ENCODE measurements at places on chromosomes 2 and 18.

DNA sequence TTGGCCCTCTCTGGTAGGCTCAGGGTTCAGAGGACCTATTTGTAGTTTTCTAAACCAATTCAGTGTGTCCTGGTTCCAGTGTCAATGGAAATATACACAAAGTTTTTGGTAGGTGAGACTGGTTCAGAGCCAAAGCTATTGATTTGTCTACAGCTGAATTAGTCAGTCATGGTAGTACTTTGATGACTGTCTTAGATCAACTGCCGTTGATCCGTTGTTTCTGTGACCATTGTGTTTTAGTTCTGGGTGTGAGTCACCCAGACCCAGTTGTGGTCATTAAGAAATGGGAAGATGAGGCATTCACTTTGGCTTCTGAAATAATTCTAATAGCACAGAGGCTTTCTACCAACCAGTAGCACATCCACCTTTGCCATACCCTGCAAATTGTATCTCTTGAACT, 16.0 kb upstream of the RPE start:
- no peak for DNase-seq

DNA sequence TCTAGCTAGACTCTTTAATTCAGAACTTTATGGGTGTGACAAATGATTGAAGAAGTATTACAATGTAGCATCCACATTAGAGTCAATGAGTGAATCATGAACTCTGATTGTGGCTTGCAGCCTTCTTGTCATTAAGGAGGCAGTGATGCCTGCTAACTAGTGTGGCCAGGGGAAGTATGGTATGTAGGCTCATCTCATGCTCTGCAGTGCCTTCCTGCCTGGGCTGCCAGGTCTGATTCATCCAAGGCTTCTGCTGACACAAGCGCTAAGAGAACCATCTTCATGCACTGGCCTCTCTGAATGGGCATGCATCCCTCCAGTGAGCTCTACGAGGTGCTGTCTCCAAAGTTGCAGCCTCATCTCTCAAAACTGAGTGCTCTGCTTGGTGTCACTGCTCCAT, 144.3 kb downstream of the MTCL1 start:
- no peak for DNase-seq

GRCh38 chr2:230909841-230910545, 15.0 kb downstream of the GPR55 start:
- DNase-seq, result no peak

- DNase-seq, result no peak
Measured at GRCh38 chr2:12259493-12259892, 457.2 kb upstream of the TRIB2 start.

DNA sequence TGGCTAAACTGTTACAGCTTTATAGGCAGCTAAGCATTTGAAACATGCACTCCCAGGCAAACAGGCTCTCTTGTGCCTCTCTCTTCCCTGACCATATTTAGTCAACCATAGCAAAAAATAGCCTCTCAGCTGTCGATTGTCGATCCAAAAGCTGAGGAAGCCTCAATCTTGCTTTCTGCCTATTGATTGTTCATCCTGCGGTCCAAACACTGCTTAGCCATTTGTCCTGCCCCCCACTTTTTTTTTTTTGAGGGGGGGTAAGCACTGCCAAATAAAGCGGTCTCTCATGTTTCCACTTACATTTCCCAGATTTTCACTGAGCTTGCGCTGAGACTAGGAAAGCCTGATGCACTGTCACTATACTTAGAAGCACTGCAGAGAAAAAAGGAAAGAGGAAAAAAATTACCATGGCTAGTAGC, 90.8 kb downstream of the MIB1 start:
- no peak for DNase-seq

DNA sequence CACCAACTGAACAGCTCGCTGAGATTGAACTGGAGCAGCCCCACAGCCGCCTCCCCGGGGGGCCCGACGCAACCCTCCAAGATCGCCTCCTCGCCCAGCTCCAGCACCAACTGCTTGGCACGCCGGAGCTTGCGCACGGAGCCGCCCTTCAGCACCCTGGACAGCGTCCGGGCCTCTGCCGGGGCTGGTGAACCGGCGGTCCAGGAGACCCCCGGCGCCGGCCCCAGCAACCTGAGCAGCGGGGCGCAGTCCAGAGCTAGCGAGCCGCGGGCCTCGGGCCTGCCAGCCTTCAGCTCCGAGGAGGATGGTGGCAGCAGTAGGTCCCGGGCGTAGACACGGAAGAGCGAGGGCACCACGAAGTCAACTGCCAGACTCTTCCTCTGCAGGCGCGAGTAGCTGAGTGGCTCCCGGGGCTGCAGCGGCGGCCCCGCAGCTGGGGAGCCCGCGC, 1.2 kb downstream of the ALK start:
- DNase-seq, result no peak

DNA sequence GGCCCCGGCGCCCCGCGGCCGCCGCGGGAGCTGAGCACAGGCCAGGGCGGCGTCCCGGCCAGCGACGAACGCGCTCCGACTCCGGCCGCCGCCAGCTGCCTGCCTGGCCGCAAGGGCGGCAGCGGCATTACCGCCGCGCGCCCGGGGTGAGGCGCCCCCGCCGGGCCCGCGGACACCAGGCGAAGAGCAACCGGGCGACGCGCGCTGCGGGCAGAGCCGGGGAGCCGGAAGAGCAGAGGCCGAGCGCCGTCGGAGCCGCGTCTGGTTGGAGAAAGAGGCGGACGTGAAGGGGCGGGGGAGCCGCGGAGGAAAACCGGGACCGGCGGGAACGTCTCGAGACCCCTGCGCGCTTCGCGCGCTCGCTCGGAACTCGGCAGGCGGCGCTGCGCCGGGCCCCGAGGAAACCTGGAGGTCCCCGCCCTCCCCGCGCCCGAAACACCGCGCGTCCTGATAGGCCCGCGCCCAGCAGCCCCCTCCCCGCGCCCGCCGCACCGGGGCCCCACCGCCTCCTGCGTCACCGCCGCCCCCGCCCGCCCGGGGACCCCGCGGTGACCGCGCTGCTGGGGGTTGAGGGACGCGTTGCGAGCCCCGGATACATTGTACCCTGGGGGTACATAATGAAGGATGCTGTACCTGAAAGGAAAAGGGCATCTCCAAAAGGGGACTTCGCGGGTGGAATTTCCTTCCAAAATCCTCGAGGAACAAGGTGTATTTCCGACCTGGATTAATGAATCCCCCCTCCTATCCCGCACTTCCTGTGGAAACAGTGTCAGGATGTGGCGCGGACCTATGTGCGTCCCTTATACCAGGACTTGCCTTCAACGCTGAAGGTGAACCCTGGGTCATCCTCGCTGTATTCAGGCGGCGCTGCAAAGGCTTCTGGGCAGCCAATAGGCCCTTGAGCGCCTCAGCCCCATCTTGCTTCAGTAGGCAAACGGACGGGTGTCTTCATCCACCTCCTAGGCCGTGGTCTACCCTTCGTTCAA, 1.0 kb upstream of the B4GALT6 start:
- DNase-seq, result peak; percentile 86

DNA sequence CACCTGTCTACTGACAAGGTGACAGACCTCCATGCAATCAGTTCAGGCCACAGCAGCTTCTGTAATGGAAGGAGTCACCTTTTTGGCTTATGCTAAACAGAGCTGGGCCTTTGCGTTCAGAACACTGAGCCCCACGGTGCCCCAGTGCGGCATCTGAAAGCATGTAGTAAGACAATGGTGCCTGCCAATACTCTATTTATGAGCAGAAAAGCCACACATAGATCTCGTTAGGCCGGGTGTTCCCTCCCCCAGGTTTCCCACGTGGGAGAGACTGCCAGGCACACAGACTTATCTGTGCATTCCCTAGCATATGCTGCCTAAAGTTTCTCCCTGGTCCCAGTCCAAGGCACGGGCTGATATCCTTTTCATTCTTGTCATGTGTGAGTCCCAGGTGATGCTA, 150.9 kb downstream of the ACTR3 start:
- no peak for DNase-seq

GRCh38 chr2:112317303-112318158, 42.1 kb downstream of the ZC3H6 start:
- no peak for DNase-seq

DNA sequence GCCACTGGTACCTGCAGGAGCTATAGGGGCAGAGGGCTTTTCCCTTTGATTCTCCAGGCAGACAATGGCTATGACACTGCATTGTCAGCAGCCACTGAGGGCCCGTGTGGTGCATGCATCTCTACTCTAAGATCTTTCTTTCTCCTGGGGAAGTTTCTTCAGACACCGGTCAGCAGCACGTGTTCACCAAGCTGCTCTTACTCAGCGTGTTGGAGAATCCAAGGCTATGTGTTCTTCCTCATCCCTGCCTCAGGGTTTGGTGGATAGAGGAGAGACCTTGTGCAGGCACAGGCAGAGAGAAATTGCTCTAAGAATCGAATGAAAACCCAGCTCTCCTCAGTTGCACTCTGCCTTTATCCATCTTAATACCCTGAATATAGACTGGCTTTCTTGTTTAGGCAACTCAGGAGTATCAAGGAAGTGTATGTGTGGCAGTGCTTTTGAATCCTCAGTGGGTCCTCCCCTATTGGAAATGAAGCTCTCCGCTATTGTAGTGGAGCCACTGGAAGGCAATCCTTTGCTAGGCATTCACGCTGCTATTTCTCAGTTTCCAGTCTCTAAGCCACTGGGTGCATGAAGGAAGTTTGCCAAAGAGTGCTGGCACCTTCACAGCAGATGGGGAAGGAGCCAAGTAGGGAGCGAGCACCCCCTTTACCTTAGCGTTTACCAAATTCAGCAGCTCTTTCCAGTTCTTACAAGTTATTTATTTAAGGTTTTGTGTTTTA, 86.9 kb upstream of the EML6 start:
- no peak for DNase-seq

- DNase-seq, result no peak
Measured at GRCh38 chr18:44936485-44936884, 255.8 kb downstream of the SETBP1 start.

- no peak for DNase-seq
Measured at GRCh38 chr2:7811073-7811472, 870.8 kb upstream of the ID2 start.

- no peak for DNase-seq
Measured at GRCh38 chr2:231384970-231385369, 10.5 kb upstream of the B3GNT7 start.

DNA sequence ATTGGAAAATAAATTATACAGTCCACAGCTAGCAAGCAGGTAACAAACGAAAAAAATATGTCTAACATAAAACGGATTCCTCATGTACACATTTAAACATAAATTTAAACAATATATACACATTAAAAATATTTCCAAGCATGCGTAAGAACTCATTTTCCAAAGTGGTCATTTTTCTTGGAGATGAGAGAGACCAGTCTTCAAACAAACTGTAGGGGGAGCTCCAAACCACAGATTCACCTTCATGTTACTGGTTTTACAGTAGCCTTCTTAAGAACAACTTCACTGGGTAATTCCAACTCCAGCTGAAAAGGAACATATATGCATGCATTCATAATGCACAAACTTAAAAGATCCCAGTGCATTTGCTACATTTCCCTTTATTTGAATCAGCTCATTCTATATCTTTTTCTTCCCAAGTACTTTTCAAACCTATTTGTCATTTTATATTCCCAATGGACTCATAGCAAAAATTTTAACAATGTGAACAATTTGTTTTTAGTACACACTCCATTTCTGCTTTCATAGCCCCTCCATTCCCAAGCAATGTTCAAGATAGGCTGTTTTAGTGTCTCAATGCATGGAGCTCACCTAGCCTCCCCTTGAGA, 4.7 kb upstream of the STAMBP start:
- DNase-seq, result peak; percentile 74

DNA sequence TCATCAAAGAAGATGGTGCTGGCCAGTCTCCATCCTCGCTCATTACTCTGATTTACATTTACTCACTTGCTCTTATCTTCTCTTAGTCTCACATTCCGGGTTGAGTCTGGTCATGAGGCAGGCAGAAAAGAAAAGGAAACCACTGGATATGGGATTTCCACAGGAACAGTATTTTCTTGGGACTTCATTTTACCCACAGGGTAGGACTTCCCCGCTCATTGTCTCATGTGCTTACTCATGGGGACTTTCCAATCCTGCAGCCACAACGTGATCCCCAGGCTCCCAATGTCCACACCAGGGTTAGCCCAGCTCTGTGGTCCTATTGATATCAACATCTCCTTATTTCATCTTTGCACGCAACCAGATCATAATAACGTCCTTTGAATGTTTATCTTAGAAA, 373.8 kb downstream of the TMEM182 start:
- DNase-seq, result no peak

DNA sequence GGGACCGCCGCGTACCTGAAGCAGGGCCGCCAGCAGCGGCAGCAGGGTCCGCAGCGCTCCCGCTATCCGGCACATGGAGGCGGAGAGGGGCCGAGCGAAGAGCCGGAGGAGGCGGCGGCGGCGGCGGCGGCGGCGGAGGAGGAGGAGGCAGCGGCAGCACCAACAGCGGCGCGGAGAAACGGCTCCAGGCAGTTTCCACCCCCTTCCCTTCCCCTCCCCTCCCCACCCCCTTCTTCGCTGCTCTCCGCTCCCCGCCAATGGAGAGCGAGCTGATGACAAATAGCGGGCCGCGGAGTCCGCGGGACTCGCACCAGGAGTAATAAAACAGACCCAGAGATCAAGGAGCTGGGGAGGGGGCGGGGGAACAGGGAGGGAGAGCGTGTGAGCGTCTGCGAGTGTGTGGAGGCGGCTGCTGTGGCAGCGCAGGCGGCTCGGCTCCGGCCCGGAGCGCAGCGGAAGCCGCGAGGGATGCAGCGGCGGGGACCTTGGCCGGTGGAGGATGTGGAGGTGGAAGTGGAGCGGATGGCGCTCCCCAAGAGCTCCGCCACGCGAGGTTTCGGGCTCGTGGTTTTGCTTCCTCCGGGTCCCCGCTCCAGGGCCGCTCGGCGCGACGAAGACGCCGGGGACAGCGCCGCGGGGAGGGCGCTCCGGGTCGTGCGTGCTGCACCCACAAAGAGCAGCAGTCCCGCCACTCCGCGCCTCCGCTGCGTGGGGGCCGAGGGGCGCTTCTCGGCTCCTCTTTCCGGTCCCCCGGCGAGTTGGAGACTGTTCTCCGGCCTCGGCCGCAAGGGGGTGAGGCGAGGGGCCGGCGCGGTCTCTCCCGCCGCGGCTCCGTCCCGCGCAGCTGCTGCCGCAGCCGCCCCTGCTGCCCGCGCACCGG, at the start of gene CDH2:
CDH2 (minus strand) TSS at position 183 of the 880 bp plus-strand sequence; CDS start at position 75, 108 bp downstream.
- no peak for DNase-seq

- no peak for DNase-seq
Measured at GRCh38 chr2:237616734-237617586, 10.4 kb upstream of the LRRFIP1 start.

GRCh38 chr2:98507891-98508708, 63.4 kb downstream of the INPP4A start:
- no peak for DNase-seq

DNA sequence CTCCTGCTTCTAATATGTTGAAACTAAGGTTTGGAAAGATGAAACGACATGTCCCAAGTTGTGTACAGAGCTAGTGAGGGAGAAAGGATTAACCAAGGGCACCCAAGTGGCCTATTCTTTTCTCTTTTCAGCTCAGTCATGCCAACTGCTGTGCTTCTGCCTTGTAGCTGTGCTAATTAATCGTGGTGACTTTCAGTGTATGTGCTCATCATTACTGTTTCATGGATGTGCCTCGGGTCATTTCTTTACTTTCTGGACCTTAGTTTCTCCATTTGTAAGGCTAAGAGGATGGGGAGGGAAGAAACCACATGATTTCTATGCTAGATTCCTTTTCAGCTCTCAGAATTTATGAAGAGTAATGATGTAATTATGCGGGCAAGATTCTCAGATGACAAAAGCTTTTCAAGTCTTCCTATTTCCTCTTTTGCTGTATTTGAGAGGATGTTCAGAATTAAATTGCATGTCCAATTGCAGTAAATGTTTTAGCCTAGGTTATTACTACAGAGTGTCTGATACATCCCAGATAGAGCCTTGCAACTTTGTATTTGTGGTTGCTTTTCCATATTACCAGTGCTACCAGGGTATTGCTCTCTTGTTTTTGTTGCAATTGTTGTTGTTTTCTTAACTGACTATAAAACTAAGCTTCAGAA, 621.2 kb downstream of the CNTNAP5 start:
- no peak for DNase-seq

Data from LoVo (cell line).